ENCODE measurements at places on chromosomes 16 and 17. TPM values are rescaled to one million over a fixed set of nuclear protein-coding genes. Genes with fewer than 3 reads are reported as not detected.

- no peak for DNase-seq
Observed at GRCh38 chr16:74577882-74578366, 29.0 kb downstream of the GLG1 start.

DNA sequence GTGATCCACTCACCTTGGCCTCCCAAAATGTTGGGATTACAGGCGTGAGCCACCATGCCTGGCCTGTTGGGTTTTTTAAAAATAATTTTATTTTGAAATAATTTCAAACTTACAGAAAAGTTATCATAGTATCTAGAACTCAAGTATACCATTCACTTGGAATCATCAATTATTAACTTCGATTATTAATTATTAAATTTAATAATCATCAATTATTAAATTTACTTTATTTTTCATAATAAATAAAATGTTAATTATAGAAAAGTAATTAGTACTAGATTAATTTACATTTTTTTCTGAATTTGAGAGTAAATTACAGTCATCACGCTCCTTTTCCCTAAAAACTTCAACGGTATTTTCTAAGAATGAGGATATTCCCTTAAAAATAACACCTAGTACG is 13.7 kb upstream of the SKAP1 start:
- no peak for DNase-seq

Gene KREMEN2
- under 0.01 TPM for total RNA-seq

Gene STX1B
- total RNA-seq = 1.1 TPM

Gene HAP1
- total RNA-seq = under 0.01 TPM

Gene IQCK
- 2.7 TPM for total RNA-seq

Gene FAM83G
- 12.1 TPM for total RNA-seq
